ENCODE measurements at places on chromosomes 13 and 19.

GRCh38 chr19:16419669-16420335 is 52.0 kb downstream of the EPS15L1 start:
- no peak for DNase-seq

DNA sequence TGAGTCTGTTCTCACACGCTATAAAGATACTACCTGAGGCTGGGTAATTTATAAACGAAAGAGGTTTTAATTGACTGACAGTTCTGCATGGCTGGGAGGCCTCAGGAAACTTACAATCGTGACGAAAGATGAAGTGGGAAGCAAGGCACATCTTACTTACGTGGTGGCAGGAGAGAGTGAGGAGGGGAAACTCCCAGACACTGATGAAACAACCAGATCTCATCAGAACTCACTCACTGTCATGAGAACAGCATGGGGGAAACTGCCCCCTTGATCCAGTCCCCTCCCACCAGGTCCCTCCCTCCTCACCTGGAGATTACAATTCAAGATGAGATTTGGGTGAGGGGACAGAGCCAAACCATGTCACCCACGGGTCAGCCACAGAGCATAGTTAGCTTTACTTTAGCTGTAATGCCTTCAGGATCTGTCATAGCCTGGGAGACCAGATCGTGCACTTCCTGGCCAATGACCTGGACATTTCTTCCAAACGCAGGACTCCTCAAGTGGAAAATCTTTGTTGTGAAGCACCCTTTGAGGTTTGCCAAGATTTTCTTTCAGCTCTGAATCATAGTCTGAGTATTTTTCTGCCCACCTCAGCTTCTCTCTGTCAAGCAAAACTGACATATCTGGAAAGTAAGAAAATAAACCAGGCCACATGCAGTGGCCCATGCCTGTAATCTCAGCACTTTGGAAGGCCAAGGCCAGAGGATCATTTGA is 25.2 kb upstream of the HIF3A start:
- peak; percentile 86 for DNase-seq

DNA sequence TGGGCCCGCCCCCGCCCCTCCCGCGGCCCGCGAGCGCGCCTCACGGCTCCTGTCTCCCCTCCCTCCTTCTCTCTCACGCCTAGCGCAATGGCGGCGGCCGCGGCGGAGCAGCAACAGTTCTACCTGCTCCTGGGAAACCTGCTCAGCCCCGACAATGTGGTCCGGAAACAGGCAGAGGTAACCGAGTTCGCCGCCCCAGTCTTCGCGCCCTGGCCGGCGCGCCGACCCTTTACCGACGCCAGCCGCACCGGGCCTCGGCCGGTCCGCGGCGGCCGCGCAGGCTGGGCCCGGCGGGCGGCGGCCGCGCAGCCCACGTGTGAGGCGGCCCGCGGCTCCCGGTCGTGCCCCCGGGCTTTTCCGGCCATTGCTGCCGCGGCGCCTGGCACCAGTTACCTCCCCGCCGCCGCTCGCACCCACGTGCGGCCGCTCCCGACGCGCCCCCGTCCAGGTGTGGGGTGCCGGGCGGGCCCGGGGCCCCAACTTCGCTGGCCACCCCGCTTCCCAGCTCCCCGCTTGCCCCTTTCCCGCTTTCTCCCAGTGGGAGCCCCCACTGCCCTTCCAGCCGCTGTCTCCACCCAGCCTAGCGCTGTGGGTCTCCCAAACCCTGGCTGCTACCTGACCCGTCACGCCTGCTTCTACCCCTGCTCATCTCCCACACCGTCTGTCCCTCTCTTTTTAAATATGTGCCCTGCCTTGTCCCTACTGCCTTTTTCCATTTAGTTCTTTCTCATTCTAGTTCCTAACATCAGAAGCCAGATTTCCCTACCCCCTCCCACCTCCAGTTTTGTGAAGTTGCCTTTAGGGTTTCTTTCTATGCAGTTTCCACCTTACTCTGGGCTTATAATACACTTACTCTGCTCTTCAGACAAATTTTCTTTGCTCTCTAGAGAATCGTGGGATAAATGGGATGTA is 23.4 kb downstream of the IPO5 start:
- peak; percentile 35 for DNase-seq

GRCh38 chr13:45295536-45295935 is 45.4 kb downstream of the TPT1 start:
- no peak for DNase-seq

GRCh38 chr19:10010247-10010691 is at the start of gene COL5A3:
COL5A3 (minus strand) TSS chr19:10010504; CDS start chr19:10010385, 119 bp downstream.
- peak; percentile 88 for DNase-seq

DNA sequence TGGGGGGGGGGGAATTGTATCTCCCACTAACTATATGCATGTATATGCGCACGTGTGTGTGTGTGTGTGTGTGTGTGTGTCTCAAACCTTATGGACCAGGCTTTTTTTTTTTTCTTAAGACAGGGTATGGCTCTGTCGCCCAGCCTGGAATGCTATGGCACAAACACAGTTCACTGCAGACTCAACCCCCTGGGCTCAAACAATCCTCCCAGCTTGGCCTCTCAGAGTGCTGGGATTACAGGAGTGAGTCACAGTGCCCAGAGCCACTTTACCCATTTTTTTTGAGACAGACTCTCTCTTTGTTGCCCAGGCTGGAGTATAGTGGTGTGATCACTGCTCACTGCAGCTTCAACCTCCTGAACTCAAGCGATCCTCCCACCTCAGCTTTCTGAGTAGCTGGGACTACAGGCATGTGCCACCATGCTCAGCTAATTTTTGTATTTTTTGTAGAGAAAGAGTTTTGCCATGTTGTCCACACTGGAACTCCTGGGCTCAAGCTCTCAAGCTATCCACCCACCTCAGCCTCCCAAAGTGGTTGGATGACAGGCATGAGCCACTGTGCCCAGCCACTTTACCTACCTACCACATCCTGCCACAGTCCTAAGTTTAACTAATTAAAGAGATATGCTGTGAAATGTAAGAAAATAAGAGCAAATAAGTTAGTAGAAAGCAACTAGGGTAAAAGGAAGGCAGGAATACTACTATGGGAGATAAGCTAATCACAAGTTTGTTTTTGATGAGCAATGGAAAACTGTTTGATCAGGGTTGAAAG is 2.4 kb downstream of the ZMYM5 start:
- DNase-seq: no peak

- peak; percentile 40 for DNase-seq
Measured at GRCh38 chr13:33349986-33350826, 64.7 kb upstream of the STARD13 start.

DNA sequence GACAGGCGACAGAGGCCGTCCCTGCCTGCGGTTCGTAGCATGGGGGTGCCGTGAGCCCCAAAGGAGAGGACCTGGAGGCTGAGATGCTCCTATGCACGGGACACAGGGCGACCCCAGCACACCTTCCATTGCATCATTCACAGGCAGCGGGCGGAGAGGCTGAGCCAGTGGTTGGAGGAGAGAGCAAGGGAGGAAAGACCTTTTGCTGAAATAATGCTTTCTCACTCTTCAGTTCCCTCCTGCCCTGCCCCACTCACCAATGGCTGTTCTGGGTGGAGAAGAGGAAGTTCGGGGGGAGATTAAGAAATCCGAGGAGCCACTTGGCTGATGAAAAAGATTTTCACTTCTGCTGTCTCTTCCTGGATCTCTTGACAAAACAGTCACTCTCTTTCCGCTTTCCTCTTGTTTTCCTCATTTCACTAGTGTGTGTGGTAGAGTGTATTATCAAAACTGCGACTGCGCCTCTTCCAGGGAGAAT is at the start of gene NLRP12:
NLRP12 (minus strand) TSS at position 181 of the 478 bp plus-strand sequence; CDS start at position 41, 140 bp downstream.
- no peak for DNase-seq

GRCh38 chr19:48999481-49000325 is 6.0 kb downstream of the RUVBL2 start:
- DNase-seq: peak; percentile 70

GRCh38 chr13:111511805-111512504 is 191.5 kb downstream of the TEX29 start:
- DNase-seq: no peak

GRCh38 chr19:11581740-11582139 is 4.3 kb upstream of the ACP5 start:
- DNase-seq: no peak

DNA sequence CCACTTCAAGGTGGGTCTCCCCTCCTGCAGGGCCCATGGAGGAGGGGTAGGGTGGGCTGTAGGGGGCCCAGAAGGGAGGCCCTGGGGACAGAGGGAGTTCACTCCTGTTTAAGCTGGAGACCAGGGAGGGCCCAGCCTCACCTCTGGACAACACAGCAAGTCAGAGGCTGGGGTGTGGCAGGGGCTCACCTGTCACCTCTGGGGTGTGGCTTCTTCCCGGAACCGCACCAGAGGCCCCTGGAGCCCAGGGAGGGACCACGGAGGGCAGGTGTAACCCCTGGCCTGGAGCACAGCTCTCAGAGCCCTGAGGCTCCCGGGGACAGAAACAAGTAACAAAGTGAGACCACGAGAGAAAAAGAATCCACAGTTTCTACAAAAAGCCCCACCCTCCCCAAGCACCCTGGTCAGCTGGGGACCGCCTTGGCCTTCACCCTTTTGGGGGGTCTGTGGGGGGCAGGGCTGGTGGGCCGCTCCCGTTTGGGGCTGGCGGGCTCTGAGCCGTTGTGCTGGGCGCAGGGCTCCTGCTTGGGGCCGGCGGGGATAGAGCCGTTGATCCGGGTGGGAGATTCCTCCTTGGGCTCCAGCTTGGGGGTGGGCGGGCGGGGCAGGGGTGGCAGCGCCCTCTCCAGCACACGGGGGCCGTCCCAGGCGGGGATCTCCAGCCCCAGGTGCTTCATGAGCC is 8.0 kb downstream of the SIRT6 start:
- no peak for DNase-seq

DNA sequence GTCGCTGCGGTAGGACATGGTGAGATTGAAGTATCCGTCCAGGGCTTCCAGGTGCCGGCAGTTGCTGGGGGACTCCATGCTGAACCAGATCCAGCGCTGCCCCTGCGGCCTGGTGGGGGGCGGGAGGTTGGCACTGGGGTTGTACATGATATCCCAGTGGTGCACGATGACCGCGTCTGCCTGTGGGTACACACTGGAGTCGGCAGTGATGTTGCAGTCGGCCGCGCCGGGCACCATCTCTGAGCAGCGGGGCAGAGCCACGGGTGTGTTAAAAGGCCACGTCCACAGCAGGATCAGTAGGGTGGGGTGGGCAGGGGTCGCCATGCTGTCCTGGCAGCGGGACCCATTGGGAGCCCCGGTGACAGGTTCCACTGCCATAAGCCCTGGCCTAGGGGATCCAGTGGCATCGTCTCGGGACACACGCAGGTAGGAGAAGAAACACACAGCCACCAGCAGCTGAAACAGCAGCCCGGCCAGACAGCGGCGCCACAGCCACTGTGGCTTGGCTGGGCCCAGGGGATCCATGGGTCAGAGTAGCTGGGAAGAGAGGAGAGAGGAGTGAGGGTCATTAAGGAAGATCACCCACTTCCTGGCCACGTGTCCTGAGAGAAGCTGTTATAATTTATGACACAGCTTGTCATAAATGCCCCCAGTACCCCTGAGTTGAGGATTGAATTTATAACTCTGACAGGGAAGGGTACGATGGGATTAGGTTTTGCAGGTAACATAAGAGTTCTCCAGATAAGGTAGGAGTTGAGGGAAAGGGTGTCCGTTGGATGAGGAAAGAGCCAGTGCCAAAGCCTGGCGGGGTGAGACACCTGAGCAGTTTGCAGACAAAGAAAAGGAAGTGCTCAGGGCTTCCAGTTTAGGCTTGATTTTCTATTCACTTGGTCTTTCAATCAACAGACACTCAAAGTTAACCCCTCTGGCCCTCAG is 2.9 kb downstream of the FUT5 start:
- no peak for DNase-seq

- DNase-seq: no peak
Measured at GRCh38 chr19:14166999-14167575, 30.7 kb upstream of the ASF1B start.

DNA sequence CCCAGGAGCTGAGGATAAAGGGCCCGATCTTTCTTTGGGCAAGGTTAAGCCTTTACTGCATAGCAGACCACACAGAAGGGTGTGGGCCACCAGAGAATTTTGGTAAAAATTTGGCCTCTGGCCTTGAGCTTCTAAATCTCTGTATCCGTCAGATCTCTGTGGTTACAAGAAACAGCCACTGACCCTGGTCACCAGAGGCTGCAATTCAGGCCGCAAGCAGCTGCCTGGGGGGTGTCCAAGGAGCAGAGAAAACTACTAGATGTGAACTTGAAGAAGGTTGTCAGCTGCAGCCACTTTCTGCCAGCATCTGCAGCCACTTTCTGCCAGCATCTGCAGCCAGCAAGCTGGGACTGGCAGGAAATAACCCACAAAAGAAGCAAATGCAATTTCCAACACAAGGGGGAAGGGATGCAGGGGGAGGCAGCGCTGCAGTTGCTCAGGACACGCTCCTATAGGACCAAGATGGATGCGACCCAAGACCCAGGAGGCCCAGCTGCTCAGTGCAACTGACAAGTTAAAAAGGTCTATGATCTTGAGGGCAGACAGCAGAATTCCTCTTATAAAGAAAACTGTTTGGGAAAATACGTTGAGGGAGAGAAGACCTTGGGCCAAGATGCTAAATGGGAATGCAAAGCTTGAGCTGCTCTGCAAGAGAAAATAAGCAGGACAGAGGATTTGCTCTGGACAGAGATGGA is 8.4 kb upstream of the CEACAM19 start:
- DNase-seq: peak; percentile 66

DNA sequence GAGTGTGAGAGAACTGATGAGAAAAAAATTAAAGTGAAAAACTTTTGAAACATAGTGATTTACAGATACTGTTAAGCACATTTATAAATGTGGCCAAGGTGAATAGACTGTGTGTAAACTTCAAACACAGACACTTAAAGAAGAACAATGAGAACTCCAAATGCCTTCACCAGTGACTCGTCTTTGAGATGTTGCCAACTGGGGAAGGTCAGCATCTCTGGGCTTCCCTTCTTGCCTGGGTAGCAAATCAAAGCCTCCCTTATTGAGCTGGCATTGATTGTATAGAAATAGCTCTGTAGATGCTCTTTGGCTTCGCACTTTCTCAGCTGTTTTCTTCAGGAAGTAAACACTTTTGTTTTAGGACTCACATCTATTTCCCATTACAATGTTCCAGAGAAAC is 177.3 kb upstream of the SGCG start:
- DNase-seq: no peak

DNA sequence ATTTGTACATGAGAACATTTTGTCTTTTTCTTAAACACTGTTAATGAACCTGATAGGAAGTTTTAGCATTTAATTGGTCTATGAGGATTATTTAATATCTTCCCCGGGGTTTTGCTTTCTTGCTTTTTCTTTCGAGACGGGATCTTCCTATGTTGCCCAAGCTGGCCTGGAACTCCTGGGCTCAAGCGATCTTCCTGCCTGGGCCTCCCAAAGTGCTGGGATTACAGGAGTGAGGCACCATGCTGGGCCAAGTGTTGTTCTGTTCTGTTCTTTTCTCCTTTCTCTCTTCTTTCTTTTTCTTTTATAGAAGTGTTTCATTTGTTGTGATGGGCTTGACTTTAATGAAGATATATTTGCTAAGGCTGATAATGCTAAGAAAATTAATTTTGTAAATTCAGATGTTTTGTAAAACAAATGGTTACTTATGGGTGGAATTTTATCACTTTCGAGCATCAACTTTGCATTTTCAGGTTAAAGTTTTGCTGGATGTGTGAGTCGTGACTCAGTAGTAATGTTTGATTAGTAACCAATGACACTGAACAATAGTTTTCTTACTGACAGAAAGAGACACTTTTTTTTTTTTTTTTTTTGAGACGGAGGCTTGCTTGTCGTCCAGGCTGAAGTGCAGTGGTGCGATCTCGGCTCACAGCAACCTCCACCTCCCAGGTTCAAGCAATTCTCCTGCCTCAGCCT is 2.2 kb downstream of the PAN3 start:
- no peak for DNase-seq
